Retinal pigment epithelial cell (primary cell): ENCODE measurements at places on chromosomes 5 and 9.
A peak's percentile ranks its signal among the peaks of the same experiment; 100 is the strongest.

- DNase-seq = no peak
These were observed 258.7 kb upstream of the ARRDC3 start for GRCh38 chr5:91641730-91642350.

DNA sequence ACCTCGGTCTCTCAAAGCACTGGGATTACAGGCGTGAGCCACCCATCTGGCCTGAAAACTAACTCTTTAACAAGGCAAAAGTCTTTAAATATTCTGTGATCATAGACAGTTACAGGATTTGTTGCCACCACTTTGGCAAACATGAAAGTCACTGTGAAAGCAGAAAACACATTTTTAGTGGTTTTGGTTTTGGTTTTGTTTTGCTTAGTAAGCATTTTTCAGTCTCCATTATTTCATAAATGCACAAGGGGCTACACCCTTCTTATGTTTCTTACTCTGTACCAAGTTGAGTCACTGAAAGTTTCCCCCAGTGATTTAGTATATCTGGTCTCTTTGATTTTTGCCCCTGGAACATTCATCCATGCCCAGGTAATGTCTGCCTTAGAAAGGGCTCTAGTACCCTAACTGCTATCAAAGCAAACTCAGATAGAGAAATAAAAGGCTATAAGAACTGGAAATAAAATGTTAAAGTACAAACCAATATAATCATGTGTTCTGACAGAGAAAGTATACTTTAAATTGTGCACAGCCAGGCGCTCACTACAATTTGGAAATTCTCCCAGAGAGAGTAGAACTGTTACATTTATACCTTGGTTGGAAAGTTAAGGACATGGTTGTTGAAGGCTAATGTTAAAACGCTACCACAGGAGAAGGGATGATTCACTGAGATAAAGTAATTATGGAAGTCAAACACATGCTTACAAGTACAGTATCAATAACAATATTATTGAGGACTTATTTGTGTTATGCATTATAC, 1022.5 kb upstream of the DMAC1 start:
- DNase-seq = no peak

DNA sequence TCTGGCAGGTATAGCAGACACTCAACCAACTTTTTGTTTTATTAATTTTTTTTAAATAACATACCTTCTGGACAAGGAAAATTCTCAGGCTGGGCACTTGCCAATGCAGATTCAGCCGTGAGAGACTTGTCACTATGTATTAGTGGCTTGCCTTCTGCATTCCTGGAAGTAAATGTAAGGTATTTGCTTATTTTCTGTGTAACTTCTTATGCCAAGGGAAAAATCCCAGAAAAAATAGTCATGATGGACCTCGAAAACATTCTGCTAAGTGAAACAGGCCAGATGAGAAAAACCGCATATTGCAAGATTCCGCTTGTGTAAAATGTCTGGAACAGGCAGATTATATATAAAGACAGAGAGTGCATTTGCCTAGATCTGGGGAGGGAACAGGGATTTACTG, 260.3 kb upstream of the DAPK1 start:
- peak; percentile 24 for DNase-seq

- DNase-seq = no peak
These were observed 135.0 kb upstream of the ZNF462 start for GRCh38 chr9:106727969-106728368.

- DNase-seq = no peak
These were observed 5.9 kb upstream of the EGR1 start for GRCh38 chr5:138459311-138459933.

GRCh38 chr9:99565203-99565602, 256.5 kb upstream of the NR4A3 start:
- DNase-seq = no peak

DNA sequence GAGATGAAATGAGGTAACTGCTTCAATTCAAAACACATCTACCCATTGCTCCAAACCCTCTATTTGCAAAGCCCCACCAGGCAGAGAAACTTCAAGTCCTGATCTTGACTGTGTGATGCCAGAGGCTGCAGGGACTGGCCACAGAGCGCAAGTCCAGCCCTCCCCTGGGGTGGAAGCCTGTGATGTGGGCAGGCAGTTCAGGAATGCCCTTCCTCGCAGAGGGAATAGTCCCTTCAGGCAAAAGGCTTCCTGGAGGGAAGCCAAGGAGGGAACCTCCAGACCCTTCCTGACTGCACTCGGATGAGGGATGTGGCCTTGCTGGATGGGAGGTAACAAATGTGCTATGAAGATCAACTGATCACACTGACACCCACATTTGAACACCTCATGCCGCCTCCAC, 131.2 kb downstream of the SLIT3 start:
- DNase-seq = no peak

- no peak for DNase-seq
These were observed 212.4 kb downstream of the TRIM32 start for GRCh38 chr9:116899337-116900006.

- peak; percentile 81 for DNase-seq
These were observed 77.6 kb upstream of the SAP30L start for GRCh38 chr5:154368041-154368800.

- no peak for DNase-seq
These were observed 33.8 kb upstream of the OTULIN start for GRCh38 chr5:14630671-14631070.

- no peak for DNase-seq
These were observed 126.7 kb downstream of the PRKACG start for GRCh38 chr9:68887232-68887631.

- DNase-seq = no peak
These were observed 117.5 kb downstream of the MED10 start for GRCh38 chr5:6260846-6261245.

- no peak for DNase-seq
These were observed 152.7 kb upstream of the ACTBL2 start for GRCh38 chr5:57635146-57635777.

DNA sequence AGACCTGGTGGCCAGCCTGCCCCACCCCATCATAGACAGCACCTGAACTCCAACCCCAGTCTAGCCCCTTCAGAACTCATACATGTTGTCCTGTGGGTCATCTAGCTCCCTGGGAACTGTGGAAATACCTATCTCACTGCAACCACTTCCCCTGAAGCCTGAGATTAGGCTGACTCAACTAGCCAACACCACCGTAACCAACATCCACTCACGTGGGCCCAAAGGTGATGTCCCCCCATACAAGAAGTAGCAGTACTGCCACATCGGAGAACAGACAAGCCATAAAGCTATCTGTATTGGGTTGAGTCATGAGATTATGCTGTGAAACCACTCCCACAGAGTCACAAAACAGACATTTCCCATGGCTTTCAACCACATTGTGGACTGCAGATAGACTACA, 46.6 kb downstream of the OSMR start:
- DNase-seq = no peak

DNA sequence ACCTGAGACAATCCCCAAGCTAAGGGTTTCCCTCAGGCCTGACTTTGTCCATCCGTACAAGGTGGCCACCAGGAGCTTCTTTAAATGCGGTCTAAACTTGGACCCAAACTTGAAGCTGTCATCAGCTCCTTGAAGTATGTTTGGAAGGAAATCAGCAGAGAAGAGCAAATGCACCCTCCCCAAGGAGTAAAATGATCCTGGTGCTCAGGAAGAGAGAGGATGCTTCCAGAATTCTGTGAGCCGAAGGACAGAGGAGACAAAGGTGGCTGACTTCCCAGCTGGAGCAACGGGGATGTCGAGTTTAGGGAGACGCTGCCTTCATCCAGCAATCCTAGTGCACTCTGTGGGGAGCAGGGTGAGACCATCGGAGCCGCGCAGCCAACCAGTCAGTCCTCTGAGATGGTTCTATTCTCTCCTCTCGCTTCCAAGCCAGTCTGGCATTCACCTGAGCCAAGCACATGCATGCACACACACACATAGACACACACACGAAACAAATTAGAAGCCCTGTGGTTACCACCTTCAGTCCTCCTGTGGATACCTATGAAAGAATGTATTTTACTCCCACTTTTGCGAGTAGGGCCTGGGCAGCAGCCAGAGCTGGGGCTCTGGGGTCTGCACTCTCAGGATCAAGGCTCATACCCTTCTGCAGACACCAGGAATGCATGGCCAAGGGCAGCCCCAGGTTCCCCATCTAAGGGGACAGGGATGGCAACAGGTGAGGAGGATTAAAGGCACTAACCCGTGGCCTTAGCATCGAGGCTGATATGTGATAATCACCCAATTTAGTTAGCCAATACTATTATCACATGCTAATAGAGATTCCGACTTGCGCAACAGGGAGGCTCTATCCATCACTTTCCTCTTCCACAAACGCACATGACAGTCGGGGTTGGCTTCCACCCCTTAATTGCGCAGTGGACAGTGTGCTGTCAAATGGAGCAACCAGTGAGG, 75.8 kb downstream of the GTF3C4 start:
- DNase-seq = no peak

GRCh38 chr9:110076894-110077725, 130.8 kb downstream of the C9orf152 start:
- peak; percentile 81 for DNase-seq
